ENCODE measurements at places on chromosomes 1 and 21. TPM values are rescaled to one million over a fixed set of nuclear protein-coding genes. Genes with fewer than 3 reads are reported as not detected.

Gene S100A7A
- not detected for polyA plus RNA-seq

Gene ADAMTS4
- polyA plus RNA-seq: 0.58 TPM

Gene AKR7A3
- 0.74 TPM for polyA plus RNA-seq

Gene OR2T2
- not detected for polyA plus RNA-seq

Gene C8A
- not detected for polyA plus RNA-seq

Gene CITED4
- 0.23 TPM for polyA plus RNA-seq

Gene PADI2
- not detected for polyA plus RNA-seq

Data from K562 (cell line).